ENCODE measurements at places on chromosomes 11 and 22.

- DNase-seq = no peak
These were observed 24.1 kb upstream of the SUSD2 start for GRCh38 chr22:24156913-24157821.

DNA sequence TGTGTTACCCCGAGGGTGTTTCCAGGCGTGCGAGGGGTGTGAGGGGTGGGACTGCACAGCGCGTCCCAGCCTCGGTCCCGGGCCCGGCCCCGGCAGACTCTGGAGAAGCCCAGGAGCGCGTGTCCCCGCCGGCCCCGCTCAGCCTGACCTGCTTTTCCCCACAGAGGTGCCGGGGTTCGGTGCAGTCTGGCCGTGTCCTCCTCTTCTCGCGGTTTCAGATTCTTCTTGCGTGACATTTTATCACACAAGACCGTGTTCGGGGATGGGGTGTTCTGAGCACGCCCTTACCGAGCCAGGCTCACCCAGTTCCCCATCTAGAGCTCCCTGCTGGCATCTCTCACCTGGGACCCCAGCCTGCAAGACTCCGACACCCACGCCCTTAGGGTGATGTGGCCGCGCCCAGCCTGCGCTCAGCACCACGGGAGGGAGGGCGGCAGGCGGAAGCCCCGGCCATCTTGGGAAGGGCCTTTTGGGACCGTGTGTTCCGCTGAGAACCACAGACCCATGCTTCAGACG lies 775.6 kb downstream of the BRD1 start:
- no peak for DNase-seq

DNA sequence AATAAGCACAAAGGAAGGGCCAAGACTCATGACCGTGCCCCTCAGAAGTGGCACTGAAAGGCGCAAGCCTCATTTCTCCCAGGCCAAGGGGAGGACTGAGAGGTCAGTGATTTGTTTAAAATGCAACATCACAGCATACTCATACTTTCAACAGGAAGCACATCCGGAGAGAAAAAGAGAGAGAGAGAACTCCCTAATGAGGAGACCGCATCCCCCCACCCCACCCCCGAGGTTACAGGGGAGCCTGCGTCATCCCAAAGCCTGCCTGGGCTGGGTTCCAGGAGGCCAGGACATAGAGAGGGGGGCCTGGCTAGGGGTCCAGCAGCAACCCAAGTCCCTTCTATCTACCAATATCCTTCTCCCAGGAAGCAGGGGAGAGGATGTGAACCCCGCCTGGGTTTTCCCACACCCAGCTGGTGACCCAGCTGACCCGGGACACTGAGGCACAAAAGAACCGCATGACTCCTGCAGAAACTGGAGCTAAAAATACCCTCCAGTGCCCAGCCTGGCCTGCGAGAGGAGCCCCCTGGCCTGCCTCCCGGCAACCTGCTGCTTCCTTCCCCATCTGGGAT lies 3.8 kb downstream of the CSNK1E start:
- no peak for DNase-seq

- DNase-seq = no peak
These were observed 31.6 kb upstream of the JAM3 start for GRCh38 chr11:134037046-134037908.

- DNase-seq = no peak
These were observed 906 bp upstream of the NAA40 start for GRCh38 chr11:63937713-63938478.

DNA sequence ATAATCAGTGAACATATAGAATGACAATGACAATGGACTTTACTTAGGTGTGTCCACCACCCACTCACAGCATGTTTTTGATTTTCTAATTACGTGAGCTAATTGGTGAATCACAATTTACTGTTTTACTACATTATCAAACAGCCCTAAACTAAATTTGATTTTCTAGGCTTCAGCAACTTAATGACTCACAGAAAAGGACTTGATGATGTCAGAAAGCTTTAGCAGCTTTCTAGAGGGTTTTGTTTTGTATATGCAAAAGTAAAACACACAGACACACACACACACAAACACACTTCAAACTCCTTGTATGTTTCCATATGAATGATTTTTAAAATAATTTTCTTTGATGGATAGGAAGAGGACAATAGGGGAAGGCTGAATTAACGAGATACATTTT lies 878.6 kb upstream of the CCDC90B start:
- no peak for DNase-seq
